ENCODE measurements at places on chromosomes 7 and 10.

DNA sequence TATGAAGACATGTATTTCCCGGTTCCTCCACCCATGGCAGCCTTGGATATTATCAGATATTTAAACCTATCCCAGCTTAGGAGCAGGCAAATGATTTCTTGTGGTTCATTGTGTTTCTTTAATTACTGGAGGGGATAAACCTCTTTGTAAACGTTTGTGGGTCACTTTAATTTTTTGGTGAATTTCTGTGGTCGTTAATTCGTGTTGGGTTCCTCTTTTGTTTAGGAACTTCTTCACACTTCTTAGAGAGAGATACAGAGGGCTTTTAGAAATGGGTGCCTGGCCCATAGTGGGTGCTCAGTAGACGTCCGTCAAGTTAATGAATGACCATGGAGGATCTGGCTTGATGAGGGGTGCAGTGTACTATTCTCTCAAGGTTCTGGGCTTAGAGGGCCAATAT is 27.2 kb upstream of the NUB1 start:
- no peak for DNase-seq

DNA sequence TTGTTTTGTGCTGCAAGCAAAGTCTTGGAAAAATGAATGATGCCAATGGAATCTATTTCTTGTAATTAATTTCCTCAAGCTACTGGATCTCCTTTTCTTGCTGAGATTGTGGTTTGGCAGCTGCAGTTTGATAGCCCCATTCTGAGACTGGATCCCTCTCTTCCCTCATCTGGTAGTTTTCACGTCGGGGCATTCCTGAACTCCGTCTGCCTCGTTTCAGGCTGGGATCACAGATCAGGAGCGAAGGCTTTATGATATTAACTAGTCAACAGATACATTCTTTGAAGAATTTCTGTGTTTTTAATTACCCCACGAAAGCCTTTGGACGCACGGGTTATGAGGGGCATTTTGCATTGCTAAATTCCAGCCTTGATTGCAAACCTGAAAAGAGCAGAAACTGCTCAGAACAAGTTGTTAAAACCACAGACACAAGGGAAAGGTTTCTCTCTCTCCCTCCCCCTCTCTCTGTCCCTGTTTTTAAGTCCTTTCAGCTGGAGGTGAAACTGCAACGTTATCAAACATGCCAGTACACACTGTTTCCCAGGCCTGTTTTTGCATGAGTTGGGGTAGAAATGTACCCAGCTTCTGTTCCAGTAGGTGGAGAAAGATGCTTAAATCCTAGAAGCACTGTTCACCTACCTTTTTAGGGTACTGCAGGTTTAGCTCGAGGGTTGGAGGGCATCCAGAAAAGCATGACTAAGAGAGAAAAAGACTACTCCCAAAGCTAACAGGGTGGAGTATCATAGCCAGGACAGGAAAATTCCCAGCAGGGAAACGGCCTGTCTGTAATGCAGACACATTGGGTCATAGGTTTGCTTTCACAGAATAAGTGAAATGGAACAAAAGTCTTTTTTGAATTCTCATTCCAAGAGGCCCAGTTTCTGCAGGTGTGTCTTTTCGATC is 124.3 kb downstream of the CUX1 start:
- no peak for DNase-seq

GRCh38 chr7:124698964-124699363 is 66.6 kb downstream of the GPR37 start:
- DNase-seq: no peak

DNA sequence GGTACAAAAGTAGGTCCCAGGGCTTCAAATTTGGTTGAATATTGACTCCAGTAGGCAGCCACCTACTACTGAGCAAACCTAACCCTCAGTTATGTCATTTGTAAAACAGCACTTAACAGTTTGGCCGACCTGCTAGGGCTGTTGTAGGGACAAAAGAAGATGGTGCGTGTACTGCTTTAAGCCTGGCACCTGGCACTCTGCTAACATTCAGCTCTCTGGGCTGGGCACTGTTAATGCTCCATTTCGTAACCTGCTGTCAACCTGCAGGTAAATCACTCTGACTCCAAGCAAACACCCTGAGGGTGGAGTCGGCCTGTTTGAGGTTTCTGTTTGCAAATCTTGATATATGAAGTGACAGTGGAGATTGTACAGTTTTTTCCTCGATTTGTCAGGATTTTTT is 7.2 kb downstream of the ZKSCAN1 start:
- DNase-seq: no peak

DNA sequence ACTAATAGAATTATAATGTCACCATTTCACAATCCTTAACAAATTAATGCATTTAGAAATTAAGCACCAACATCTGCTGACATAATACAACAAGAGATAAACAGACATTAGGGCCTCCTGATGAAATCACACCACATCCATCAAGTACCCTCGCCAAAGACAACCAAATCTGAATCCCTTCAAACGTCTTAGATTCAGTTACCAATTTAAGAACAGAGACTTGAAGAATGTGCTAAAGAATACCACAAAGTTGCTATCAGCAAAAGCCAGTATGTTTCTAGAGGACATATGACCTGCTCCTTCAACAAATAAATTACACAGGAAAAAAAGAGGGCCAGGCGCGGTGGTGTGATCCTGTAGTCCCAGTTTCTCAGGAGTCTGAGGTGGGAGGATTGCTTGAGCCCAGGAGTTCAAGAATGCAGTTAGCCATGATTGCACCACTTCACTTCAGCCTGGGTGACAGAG is 144.5 kb downstream of the REEP3 start:
- no peak for DNase-seq

DNA sequence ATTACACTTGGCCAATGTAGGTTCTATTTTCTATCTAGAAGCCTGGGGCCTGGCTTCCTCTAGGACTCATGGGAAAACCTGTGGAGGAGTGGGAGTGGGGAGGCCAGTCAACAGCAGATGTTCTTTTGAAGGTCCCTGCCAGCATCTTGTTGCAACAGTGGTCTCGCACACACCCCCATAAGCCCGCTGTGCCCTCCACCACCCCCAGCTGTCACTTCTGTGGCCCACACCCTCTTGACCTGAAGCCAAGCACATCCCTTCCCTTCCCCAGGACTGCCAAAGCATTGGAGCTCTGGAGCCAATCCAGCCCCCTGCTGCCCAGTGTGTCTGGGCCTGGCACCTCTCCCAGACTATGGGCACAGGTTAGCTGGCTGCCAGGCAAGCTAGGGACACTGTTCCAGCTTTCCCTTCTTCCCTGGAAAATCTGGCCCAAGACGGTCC is 1.9 kb upstream of the STX1A start:
- DNase-seq: no peak

GRCh38 chr7:97270280-97270679 is 152.8 kb downstream of the SDHAF3 start:
- no peak for DNase-seq

GRCh38 chr10:48904861-48905260 is 34.8 kb downstream of the LRRC18 start:
- DNase-seq: no peak

- no peak for DNase-seq
Measured at GRCh38 chr10:69391158-69391557, 25.6 kb downstream of the TACR2 start.

DNA sequence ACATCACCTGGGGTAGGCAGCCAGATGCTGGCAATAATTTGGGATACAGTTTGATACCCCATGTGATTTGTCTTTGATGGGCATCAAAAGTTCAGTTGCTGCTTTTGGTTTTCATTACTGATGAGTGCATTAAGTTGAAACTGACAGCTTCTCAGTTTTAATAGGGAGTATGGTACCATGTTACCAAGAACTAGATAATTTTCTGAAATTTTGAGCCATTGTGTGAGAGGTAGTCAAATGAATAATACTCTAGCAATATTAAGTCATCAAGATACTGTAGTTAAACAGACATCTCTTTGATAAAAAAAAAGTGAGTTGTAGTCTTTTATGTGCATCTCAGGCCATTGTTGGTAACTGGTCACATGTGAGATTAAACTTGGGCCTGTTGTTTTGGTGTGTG is 71.5 kb downstream of the ST7 start:
- no peak for DNase-seq

GRCh38 chr7:13111230-13111629 is 423.8 kb downstream of the ARL4A start:
- DNase-seq: no peak

DNA sequence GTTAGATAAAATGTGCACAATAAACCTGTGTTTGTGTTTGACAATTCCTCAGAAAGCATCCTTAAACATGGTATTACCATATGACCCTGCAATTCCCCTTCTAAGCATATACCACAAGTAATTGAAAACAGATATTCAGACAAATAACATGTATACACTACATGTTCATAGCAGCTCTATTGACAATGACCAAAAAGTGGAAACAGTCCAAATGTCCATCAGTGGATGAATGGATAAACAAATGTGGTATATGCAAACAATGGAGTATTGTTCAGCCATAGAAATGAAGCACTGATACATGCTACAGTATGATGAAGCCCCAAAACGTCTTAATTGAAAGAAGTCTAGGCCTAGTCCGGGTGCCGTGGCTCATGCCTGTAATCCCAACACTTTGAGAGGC is 280.1 kb downstream of the OTUD1 start:
- no peak for DNase-seq

- DNase-seq: peak; percentile 36
Measured at GRCh38 chr7:74289659-74290552, 699 bp downstream of the CLIP2 start.

DNA sequence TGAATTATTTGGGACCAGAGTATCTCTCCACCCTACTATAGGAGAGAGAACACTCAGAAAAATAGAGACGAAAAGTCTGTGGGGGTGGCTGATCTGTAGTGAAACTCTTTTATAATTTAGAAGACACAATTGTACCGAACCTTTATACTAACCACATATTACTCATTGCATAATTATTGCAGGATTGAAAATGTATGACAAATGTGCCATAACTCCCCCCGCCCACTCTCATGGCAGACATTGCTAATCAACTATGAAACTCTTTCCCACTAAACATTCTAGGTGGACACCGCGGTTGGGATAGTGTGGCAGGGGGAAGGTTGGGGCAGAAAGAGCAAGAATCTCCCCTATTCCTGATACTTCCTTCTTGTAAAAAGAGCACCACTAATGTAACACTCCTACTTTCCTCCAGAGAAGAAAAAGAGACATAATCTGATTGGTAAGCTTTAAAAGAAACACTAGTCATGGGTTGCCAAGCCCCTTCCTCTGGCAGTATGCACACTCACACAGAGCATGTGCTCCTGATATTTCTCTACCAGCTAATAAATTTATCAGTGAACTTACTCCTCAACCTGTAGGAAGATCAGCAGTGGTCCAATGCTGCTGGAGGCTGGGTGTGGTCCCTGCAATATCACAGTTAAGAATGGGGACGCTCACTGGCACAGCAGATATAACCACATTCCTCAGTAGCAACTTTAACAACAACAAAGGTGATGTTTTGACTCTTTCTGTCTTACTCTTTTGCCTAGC is 18.7 kb upstream of the ARID5B start:
- DNase-seq: no peak

DNA sequence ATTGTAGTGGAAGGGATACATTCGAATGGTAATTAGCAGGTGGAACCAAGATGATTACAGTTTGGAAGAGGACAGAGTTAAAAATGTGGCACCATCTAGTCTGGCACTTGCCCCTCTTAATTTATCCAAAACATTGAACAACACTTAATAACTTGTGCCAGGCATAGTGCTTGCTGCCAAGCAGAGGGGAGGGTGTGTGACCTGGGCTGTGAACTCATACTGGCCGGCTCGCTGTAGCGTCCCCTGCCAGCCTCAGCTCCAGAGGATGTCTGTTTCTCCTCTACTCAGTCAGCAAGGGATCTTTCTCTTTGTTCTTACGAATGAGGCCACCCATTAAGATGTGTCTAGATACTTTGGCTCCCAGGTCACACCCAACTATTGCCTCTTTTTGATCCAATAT is 179.4 kb upstream of the INHBA start:
- DNase-seq: no peak

DNA sequence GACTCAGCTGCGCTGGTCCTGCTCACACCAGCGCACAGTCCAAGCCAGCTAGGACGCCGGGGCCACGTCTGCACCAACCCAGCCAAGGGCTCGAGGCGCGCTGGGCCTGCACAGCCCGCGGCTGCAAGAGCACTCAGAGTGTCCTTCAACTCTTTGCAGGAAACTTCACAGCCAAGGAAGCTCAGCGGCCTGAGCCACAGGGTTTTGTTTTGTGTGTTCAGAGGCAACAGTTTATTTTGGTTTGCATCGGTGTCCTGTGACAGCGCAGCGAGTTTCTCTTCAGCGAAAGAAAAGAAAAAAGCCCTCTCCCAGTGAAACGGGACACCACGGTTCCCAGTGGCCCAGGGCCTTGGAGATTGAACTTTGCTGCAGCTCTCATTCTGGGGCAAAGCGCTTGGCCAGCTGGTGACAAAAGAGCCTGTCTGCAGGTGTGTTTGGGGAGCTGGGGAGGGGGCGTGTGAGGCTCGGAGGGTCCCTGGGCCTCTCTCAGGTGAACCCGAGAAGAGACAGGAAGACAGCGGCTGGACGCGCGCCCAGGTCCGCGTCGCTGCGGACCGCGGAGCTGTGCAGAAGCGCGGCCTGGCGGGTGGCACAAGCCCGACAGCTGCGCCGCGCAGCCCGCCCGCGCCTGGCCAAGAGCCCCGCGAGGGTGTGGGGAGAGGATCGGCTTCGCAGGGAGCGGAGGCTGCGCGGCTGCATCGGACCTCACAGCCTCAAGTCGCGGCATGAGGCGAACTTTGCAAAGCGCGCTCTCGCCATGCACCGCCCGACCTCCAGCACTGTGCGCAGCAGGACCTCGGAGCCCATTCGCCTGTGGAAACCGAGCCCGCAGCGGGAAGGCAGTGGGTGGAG is 922 bp downstream of the CXCL12 start:
- no peak for DNase-seq

- no peak for DNase-seq
Measured at GRCh38 chr7:28410628-28411531, 1.4 kb upstream of the CREB5 start.

DNA sequence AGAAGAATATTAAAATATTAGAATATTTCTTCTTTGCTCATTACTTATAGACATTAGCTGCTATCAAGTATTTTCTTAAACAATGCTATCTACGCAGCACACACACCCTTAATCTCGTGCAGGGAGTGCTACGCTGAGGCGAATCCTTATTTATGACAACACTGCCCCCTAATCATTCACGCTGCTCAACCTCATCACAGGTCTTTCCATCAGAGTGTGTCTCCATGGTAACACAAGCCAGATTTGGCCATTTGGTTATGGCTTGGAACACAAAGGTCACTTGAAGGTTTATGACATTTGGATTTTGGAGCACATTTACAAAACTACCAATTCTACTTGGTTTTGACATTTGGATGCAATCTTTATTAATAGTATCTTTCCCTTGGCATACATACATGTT is 45.4 kb upstream of the MYO3A start:
- no peak for DNase-seq

- no peak for DNase-seq
Measured at GRCh38 chr7:127035203-127035849, 217.4 kb downstream of the GRM8 start.
